ENCODE measurements at places on chromosomes 6 and 20.

- DNase-seq: no peak
These were observed 26.1 kb downstream of the SH3BGRL2 start for GRCh38 chr6:79657238-79657637.

DNA sequence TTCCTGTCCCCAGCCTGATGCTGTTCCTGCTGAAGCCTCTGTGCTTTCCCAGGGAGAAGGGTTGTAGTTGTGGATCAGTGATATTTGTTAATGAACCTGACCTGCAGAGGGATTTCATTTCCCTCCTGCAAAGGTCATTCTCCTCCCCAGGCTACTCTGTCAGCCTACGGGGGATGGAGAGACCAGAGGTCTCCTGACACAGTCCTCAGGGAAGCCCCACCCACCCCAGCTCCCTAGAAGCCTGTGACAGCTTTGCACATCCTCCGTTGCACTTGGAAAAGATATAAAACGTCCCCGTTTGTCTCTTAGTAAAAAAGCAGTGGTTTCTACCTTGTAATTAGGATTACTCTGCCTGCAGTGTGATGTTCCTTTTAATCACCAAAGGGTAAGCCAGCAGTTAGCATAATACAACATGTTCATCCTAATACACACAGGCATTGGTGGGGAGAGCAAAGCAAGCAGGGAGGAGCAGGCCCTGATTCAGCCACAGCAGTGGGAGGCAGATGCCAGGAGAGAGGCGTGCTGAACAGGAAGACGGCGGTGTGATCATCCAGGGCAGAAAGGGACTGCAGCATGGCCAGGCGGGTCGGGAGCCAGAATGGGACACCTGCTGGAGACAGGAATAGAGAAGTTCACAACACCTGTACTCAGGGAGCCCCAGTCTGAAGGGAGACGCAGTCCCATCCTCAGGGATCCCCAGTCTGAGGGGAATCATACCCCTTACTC lies 293.5 kb downstream of the LRFN2 start:
- no peak for DNase-seq

DNA sequence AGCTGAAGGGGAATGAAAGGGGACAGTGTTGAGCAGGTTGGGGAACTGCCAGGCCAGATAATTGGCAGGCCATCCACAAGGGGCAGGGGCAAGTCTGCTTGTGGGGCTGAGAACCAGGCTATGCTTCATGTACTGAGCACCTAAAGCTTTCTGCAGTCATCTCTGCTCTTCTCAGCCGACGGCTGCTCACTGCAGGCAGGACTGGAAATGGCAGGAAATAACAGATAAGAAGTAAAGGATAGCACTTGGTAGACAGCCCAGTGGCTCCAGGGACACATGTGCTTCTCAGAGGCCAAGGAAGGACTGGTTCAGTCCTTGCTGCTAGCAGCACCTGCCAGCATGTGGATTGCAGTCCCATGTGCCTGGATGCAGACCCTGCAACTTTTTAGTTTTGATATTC lies 89.8 kb downstream of the CD164 start:
- DNase-seq: no peak

DNA sequence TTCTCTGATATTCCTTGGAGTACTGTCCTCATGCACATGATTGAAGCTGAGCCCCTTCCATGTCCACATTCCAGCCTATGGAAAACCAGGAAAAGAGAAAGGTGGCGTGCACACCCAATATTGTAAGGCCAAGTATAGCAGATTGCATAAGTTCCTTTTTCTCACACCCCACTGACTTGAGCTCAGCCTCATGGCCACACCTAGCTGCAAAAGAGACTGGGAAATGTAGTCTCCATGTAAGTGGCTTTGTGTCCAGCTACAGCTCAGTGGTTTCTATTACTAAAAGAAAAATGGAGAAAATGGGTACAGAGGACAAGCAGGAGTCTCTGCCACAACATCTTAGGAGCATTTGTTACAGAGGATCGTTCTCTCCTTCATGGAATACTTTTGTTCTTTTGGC lies 10.8 kb upstream of the UST start:
- no peak for DNase-seq

DNA sequence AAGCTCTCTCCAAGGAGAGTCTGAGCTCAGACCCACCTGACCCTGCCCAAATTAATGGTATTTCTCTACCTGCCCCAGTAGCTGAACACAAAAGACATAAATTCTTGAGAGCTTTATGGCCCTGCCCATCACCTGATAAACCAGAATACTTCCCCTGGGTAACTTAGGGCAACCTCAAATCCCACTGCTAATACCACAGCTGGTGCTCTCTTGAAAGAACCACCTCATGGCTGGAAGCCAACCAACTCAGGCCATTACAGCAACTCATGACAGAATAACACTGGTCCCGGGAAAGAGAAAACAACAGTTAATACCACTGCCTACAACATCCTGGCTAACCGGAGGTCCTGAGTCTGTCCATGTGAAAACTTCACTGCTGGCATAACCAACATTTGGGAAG lies 328.6 kb downstream of the NKAIN2 start:
- DNase-seq: peak; percentile 28

DNA sequence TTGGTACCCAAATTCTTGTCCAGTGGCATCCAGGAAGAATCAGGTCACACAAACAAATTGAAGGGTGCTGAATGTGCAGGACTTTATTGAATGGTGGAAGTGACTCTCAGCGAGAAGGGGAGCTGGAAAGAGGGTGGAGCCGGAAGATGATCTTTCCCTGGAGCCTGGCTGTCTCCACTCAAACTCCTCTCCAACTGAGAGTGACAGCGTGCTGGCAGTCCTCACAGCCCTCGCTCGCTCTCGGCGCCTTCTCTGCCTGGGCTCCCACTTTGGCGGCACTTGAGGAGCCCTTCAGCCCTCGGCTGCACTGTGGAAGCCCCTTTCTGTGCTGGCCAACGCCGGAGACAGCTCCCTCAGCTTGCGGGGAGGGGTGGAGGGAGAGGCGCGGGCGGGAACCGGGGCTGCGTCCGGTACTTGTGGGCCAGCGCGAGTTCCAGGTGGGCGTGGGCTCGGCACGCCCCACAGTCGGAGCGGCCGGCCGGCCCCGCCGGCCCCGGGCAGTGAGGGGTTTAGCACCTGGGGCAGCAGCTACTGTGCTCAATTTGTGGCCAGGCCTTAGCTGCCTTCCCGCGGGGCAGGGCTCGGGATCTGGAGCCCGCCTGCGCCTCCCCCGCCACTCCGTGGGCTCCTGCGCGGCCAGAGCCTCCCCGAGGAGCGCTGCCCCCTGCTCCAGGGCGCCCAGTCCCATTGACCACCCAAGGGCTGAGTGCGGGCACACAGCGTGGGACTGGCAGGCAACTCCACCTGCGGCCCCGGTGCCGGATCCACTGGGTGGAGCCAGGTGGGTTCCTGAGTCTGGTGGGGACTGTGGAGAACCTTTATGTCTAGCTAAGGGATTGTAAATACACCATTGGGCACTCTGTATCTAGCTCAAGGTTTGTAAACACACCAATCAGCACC lies 26.7 kb upstream of the MBOAT1 start:
- DNase-seq: no peak

- no peak for DNase-seq
These were observed 103.7 kb downstream of the FAM120B start for GRCh38 chr6:170410241-170410640.

- no peak for DNase-seq
These were observed 59.0 kb upstream of the FAM184A start for GRCh38 chr6:119137194-119138072.

DNA sequence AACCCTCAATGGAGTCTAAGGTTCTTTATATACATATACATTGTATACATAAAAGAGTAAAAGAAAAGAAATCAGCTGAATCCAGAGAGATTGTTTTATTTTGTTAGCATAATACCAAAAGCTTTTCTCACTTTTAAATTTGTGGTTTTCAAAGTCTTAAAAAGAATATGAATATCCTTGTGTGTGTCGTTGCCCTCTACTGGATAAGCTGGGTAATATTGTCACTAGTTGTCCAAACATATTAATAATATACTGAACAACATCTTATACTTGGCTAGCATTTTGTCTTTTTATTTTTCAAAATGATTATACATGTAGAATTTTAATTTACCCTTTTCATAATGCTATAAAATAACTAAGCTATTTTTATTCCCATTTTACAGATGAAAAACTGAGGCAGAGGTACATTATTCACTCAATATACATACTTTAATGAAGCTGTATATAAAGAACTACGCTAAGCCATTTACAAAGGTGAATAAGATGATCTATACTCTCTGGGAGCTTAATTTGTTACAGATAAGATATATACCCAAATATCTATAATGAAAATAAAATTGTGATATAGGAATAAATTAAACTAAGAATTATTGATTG lies 531.7 kb downstream of the TFAP2B start:
- DNase-seq: no peak

GRCh38 chr6:137497721-137498463 lies 3.7 kb upstream of the OLIG3 start:
- no peak for DNase-seq

DNA sequence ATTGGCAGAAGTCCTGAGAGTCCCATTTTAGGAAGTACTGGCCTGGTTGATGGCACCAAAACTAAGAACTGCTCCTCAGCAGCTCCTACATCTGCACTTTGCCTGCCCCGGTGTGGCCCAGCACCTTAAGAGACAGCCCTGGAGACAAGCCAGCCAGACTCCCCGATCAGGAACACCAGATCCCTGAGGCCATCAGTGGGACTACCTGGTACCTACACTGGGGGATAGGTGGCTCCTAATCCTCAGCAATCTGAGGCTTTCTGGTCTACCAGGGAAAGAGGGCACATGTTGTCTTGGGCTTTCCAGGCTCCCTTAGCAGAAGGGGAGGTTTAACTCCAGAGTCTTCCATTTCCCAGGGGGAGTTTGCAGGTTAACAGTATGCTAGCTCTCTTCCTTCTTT lies at the start of gene WFDC6:
Gene WFDC6 (minus strand): TSS at position 101 of the 400 bp plus-strand sequence. CDS start 75 bp downstream, at position 26.
- no peak for DNase-seq

DNA sequence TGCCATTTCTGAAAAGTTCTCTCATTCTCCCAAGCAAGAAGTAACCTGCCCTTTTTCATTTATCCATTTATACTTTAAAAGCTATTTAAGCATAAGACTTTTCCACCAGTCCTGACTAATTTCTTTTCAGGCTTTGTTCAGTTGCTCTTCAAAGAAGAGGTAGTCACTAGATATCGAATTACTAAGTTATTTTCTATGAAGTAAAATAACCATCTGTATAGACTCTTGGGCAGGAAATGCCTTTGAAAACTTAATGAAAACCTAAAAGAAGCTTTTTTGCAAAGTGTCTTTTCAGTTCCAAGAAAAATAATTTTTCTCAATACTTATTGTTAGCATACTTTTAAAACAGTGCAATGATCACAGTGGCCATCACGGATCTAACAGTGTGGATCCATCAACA lies 31.3 kb upstream of the LAMP5 start:
- no peak for DNase-seq

DNA sequence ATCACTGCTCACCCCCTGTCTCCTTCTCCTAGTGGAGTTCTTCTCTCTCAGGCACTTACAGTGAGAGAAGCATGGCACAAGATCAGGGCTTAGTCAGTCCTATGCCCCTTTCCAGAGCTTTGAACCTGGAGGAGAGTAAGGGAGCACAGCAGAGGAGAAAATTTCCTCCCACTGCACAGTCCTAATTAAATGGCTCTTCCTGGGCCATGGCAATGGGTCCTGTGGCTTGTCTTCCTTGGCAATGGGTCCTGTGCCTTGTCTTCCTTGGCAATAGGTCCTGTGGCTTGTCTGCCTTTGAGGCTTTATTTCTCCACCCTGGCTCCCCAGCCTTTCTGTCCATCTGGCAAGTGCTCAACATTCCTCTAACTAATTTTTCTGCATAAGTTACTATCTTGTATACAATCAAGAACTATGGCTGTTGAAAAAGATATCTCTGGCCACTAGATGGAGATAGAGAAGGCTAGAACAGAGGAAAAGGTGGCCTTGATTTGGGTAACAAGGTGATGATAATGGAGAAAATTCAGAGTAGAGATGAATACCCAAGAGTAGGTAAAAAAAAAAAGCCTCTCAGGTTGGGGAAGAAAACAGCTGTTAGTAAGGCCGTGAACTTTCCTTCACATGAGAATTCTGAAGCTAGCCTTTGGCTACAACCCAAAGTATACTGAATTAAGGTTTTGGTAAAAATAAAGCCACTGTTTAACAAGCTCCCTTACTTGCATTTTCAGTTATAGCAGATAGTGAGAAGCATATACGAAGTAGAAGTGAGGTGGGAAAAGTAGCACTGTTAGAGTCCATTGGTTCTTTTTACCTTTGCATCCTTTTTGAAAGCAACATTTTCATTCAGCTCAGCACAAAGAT lies 504.9 kb downstream of the DOK5 start:
- DNase-seq: no peak

DNA sequence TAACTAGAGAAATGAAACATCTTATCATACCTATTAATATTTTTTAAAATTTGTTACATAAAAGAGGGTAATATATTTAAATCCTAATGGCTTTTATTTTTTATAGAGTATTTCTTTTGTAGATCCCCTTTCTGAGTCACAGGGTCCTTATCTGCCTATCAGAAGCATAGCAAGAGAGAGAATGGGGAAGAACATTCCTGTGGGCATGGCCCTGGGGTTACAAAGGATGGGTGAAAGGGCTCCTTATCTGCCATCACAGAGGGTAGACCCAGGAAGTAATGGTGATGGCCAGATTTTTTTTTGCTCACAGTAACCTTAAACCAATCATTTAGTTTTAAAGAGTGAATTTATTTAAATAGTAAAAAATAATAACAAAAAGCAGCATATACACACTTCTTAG lies 582.1 kb upstream of the HTR1E start:
- DNase-seq: no peak

DNA sequence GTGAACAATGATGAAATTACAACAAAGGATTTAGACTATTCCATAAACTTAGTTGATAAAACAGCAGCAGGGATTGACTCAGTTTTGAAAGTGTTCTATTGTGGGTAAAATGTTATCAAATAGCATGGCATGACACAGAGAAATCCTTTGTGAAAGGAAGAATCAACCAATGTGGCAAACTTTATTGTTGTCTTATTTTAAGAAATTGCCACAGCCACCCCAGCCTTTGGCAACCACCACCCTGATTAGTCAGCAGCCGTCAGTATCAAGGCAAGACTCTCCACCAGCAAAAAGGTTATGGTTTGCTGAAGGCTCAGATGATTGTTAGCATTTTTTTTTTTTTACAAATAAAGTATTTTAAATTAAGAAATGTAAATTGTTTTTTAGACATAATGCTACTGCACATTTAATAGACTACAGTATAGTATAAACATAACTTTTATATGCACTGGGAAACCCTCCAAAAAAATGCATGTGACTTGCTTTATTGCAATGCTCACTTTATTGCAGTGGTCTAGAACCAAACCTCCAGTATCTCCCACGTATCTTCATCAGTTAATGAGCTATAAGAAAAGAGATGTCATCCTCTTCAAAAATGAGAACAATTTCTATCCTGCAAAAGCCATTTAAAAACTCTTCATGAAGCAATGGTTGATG lies 162.7 kb downstream of the SOBP start:
- no peak for DNase-seq

GRCh38 chr6:133774356-133774755 lies 114.6 kb upstream of the TCF21 start:
- no peak for DNase-seq

GRCh38 chr20:17023806-17024205 lies 203.0 kb upstream of the PCSK2 start:
- no peak for DNase-seq

All from NCI-H2171 (cell line).